ENCODE measurements at places on chromosomes 13 and 19. TPM values are rescaled to one million over a fixed set of nuclear protein-coding genes. Genes with fewer than 3 reads are reported as not detected.
A peak's percentile ranks its signal among the peaks of the same experiment; 100 is the strongest.

GRCh38 chr19:746956-747355 lies 4.0 kb upstream of the MISP start:
- no peak for DNase-seq

- DNase-seq = no peak
These were observed 96.5 kb downstream of the PDS5B start for GRCh38 chr13:32682740-32683139.

- no peak for DNase-seq
These were observed 596 bp downstream of the CEACAM4 start for GRCh38 chr19:41626278-41626677.

GRCh38 chr13:95698047-95698749 lies 21.3 kb downstream of the DNAJC3 start:
- DNase-seq = no peak

DNA sequence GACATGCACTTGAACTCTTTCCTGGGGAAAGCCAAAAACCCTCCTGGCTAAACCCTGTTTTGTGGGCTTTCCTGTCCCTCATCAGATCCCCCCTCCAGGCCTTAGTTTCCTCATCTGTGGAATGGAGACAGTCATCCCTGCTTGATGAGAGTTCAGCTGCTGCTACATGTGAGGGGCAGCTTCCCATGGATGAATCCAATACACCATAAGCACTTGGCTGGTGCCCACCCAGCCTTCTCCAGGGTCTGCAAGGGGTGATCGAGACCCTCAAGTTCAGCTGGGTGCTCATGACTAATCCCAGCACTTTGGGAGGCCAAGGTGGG lies 21.6 kb downstream of the IL12RB1 start:
- no peak for DNase-seq

DNA sequence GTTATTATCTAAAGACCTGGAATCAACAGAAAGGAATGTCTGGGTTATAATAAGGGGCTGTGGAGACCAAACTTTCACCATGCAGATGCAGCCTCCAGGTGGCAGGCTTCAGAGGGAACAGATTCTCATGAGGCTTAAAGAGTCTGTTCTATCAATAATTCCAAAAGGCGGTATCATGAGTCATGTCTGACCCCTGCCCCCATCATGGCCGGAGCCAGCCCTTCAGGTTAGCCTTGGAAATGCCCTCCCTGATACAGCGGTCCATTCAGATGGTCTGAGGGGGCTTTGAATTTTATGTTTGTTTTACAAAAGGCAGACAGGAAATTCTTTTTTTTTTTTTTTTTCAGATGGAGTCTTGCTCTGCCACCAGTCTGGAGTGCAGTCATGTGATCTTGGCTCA lies 21.7 kb upstream of the LAMP1 start:
- no peak for DNase-seq

Gene IGFL2
- 1.2 TPM for total RNA-seq

Gene SIGLECL1
- total RNA-seq = not detected

Gene PLIN4
- 0.73 TPM for total RNA-seq

DNA sequence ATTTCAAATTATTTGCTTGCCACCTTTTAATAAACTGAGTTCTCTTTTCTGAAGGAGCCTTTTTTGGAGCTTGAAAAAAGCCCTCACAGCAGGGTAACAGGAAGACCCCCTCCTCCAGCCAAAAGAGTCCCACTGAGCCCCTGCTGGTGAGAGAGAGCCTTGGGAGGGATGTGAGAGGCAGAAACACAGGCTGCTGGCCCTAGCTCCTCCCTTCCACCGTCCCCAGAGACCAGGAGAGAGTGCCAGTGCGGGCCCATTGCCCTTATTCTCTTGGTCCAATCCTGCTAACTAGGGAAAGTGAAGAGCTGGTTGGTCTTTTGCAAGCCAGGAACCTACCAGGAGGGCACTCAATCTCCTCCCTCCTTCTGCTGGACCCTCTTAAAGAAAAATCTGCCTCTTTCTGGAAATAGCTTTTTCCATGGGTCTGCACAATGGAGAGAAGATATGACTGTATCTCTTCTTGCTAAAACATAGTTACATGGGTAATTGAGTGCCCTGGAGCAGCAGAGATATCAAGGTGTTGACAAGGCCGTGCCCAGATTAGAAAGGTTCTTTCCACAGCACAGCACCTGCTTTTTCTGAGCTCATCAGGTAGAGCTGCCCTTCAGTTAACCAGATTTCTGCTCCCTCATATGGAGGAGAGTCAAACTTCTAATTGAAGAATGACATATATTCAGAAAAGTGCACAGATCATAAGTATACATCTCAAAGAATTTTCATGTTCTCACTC lies 113.9 kb downstream of the LRCH1 start:
- no peak for DNase-seq

- DNase-seq = no peak
These were observed 1.3 kb upstream of the SOX21 start for GRCh38 chr13:94713561-94714182.

DNA sequence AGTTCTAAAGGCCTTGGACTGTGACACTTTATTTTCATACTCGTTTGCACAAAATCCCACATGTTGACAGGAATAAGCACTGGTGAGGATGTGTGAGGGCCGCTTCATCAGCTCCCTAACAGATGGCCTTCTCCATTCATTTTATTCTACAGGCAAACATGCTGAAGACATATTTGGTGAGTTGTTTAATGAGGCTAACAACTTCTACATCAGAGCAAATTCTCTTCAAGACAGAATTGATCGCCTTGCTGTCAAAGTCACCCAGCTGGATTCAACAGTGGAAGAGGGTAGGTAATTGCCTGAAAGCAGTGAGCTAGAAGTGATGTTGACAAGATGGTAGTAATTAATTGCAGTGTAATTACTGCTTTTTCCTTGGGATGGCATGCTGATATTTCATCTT lies 95.7 kb downstream of the GPR12 start:
- DNase-seq = no peak

- DNase-seq = peak; percentile 84
These were observed 194.5 kb downstream of the KATNAL1 start for GRCh38 chr13:30112602-30113435.

Measured in cerebellum (tissue), 4 donors.